ENCODE measurements at places on chromosomes 7 and 10.

- no peak for DNase-seq
These were observed 27.4 kb downstream of the SFMBT2 start for GRCh38 chr10:7383442-7383841.

DNA sequence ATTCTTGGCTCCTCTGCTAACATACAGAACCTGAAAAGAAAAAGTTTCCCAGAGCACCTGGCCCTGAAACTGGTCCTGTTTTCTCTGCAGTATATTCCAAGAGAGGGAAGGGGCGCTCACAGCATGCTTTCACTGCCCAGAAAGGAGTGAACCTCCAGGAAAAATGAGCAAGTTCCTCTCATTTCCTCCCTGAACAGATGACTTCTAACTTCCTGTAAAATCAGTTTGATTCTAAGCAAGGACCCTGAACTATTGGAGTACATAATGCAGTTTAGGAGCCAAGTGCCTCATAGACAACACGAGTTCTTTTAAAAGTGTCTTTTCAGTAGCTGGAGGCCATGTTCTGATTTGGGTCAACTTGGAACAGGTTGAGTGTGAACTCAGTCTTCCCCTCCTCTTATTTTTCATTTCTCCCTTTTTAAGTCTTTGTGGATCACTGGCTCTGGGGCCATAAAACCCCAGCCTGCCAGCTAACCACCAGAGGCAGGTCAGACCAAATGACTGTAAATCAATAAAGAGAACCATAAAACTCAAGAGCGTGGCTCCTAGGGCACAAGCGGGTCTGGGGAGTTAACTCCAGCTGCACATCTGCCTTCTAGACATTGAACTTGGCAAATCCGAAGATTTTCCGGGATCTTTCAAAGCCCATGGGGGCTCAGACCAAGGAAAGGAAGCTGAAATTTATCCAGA lies 5.9 kb upstream of the LRRC18 start:
- DNase-seq = no peak

- DNase-seq = no peak
These were observed 15.9 kb downstream of the NT5C2 start for GRCh38 chr10:103177123-103177522.

DNA sequence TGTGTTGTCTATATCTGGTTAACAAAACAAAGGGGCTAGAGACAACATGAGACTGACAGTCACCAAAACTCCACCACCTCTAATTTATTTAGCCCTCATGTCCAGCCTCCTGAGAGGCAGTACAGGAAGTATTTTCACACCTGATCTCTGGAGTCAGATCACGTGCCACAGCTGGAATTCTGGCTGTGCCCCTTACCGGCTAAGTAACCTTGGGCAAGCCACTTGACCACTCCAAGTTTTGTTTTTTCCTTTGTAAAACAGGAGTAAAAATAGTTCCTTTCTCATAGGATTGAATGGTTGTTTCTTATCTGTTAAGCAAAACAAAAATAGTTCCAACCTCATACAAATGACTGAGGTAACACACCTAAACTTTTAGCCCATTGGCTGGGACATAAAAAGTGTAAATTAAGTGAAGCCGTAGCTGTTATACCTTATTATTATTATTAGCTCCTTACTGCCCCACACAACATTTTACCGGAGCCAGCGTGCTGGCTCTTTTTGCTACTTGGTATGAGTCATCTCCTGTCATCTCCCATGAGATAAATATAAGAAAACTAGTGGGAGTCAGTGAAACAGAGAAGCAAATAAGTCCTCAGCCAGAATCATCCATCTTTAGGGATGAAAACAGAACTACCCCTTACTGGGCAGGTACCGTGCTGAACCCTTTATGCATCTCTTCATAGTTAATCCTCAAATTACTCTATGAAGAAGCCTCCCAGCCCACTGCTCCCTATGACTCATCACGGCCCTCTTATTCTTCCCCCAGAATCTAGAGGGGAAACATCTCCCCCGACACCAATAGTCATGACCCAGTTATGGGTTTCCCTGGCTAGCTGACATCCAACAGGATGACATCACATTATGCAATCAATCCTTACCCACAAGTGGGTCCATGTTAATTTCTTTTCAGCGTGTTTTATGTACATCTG lies 44.9 kb downstream of the PPP1R3C start:
- no peak for DNase-seq

DNA sequence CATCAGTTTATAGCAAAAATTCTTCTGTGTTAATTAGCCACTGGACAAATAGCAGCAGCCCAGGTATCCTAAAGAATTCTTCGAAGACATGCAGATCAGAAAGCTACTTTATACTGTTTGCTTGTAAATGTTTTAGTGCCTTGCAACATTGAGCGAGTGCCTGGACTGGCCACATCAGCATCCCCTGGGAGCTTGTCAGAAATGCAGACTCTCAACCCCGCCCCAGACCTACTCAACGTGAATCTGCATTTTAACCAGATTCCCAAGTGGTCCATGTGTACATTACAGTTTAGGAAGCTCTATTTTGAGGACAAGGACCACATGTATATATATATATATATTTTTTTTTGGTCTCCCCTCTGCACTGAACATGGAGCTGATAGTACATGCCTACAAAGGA lies 18.5 kb upstream of the PLEKHS1 start:
- DNase-seq = no peak

DNA sequence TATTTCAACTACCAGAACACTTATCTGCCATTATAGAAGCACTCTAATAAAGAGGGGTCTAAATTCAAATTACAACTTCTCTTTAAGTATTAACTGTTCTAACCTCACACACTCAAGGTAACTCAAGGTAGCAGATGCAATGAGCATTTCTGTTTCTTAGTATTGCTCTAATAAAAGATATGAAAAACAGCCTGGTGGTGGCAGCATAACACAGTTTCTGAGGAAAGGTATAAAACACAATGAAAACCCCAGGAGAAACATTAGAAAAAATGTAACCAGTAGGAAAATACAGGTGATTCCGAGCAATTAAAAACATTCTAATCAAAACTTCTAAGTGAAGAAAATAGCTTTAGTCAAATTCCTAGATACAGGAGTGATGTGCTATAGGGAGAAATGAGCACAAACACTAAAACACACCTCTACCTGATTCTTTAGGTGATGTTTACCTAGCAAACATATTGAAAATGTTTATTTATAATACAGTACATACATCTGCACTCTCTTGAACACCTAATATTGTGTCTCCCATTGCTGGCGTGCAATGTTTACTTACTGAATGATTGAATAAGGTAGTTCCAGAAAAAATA lies 3.5 kb downstream of the MKRN1 start:
- DNase-seq = no peak
